ENCODE measurements at places on chromosomes 7 and 10.

DNA sequence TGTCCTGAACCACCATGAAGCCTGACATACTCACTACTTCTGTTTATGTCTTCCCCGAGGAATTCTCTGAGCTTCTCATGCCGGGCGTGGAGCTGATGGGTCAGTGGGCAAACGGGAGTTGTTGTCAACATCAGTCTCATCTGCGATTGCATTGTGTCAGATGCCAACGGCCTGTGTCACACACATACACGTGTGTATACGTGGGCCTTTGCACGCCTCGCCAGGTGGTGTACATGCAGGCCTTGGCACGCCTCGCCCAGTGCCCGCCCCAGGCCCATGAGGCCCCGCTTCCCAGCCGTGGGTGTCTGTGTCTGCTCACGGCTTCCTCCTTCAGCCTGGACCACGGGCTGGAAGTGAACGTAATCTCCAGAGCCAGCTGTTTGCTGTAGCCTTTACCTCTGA lies 7.5 kb upstream of the CSGALNACT2 start:
- no peak for DNase-seq

DNA sequence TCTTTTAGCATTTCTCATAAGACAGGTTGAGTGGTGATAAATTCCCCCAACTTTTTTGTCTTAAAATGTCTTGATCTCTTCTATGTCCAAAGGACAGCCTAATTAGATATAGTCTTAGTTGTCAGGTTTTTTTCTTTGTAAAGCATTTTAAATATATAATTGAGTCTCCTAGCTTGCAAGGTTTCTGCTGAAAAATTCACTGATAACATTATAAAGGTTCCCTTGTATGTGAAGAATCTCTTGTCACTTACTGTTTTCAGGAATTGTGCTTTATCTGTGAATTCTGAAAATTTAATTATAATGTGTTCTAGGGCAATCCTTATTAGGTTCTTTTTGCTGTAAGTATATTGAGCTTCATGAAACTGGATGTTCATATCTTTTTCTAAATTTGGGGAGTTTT lies 96.8 kb upstream of the ZNF92 start:
- no peak for DNase-seq

DNA sequence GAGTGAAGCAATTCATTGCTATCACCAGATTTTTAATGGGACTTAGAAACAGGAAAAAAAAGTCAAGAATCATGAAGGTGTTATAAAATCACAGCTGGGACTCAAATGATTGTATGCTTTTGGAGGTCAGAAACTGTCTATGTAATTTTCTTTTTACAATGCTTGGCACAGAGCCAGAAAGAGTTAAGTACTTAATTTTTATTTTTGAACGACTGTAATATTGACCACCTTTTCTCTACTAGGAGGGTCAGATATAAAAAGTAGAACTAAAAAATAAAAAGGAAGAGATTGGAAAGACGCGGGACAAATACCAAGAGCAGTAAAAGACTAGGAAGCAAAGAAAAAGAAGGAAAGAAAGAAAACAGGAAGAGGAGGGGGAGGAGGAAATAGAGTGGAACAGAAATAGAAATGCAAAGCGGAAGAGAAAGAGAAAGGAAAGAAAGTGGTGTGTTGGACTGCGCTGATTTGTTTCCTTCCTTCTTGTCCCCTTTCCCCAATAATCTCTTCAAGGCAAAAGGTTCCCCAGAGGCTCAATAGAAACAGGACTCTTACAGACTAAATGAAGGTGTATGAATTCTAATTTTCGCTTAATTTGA lies 23.2 kb upstream of the C1GALT1 start:
- DNase-seq: no peak

- no peak for DNase-seq
These were observed 222.1 kb upstream of the AOAH start for GRCh38 chr7:36946401-36946739.

DNA sequence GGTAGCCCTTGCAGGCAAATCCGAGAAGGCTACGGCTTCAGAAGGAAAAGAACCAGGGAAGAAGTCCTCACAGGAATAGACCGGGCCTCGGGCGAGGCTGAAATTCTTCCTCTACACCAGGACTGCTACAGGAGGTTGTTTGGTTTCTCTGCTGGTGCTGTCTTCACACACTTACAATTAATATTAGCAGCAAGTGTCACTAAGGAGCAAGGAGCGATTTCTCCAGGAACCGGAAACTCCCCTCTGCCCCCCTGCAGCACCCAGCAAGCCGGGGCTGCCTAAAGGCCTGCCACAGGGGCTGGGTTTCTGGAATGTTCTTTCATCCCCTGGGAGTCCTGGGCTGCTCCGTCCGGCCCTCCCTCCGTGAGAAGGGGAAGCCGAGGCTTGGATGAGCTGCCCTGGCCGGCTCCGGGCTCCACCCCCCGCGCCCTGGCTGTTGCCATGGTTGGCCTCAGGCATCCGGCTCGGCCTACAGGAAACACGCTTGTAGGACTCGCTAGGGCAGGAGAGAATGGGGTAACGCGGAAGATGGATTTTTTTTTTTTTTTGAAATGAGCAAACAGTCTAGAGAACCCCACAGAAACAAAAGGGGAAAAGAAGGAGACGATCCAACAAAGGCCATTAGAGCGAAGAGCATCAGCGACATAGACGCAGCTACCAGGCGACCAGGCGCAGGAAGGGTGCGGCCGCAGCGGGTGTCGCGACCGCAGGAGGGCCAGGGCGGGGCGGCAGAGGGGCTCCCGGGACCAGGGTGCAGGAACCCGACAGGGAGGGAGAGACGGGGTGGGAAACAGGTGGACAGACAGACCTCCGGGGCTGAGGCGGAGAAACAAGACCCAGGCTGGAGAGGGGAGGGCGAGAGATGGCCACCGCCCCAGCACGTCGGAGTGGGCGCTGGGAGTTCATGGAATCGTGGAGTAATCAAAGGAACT lies 33.0 kb downstream of the EN2 start:
- DNase-seq: peak; percentile 39

- no peak for DNase-seq
These were observed 493 bp downstream of the ZMIZ2 start for GRCh38 chr7:44748948-44749731.

DNA sequence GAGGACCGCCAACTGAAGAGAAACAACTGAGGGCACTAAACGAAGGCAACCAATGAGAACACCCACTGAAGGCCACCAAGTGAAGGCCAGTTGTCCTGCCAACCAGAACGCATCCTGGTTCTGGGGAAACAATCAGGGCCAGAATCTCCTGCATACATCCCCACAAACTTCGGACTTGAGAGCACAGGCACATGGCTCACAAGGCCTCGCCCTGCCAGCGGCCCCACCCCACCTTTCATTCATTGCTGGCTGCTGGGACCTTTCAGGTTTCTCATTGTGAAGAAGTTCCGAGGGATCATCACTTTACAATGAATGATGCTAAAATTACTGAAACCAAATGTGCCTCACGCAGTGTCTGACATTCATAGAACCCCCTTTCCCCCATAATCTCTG lies 79.2 kb upstream of the ABI1 start:
- no peak for DNase-seq

- DNase-seq: no peak
These were observed at the start of gene ANKRD1 for GRCh38 chr10:90920986-90921666. ANKRD1 (minus strand) TSS chr10:90921087; CDS start chr10:90921027, 60 bp downstream.

DNA sequence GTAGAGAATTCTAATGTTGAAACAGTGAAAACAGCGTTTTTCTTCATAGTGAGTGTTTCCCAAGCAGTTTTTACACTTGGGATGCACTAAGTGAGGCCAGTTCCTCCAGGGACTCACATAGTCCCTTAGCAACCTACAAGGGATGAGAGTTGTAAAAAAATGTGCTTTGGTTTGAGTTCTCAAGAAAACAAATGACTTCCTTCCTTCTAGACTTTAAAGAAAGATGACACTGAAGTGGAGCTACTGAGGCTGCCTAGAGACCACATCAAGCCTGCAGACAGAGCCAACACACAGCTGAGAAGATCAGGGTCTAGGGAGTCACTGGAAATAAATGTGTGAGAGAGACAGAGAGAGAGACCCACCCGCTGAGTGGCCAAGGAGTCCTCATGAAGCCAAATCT lies 264.4 kb downstream of the TNS3 start:
- DNase-seq: no peak

GRCh38 chr10:119509909-119510451 lies 32.5 kb downstream of the RGS10 start:
- DNase-seq: no peak

DNA sequence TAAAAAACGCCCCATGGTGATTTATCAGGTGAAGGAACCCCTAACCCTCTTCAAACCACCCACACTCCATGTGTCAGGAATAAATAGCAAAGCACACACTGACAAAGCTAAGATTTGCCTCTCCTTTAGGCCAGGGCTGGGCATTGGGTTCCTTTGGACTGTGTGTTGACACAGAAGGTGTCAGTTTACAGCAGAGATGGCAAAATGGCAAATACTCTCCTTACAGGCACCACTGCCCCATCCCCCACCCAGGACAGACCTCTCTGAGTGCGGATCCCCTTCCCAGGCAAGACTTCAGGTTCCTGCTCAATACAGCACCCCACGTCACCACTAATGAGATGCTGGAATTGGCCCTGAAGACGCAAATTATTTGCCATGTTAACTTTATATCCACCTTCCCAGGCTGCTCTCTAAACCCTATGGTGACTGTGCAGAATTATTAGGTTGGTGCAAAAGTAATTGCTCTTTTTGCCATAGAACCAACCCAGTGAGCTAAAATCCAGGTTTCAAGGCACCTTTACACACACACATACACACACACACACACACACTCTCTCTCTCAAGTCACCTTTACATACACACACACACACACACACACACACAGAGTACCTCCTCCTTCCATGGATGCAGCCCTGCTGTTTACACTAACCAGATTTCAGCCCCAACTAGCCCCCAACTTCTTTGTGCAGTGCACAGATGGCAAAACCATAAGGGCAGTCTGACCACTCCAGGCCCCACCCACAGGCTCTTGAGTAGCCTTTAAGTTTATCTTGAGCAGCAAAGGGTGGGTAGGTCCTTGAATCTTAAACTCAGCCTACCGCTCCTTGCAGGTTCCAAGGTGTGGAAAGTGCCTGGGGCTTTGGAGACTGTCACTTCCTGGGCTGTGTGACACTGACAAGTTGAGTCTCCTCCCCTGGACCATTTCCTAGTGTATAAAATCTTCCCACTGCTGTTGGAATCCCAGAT lies 4.0 kb upstream of the ZCCHC24 start:
- no peak for DNase-seq
